ENCODE measurements at places on chromosomes 7 and 10.
A peak's percentile ranks its signal among the peaks of the same experiment; 100 is the strongest.

- no peaks in the 10 kb centered on the region for H3K27me3 ChIP-seq
- H3K27ac ChIP-seq = no peak overlapping the region
- peaks cover 59% of the 10 kb centered on the region for H3K4me1 ChIP-seq
- no peak for DNase-seq
- H3K36me3 ChIP-seq = peaks cover 16% of the 10 kb centered on the region
- H3K4me3 ChIP-seq = no peak overlapping the region
Observed at GRCh38 chr7:96701258-96701657, 8.4 kb downstream of the SEM1 start.

DNA sequence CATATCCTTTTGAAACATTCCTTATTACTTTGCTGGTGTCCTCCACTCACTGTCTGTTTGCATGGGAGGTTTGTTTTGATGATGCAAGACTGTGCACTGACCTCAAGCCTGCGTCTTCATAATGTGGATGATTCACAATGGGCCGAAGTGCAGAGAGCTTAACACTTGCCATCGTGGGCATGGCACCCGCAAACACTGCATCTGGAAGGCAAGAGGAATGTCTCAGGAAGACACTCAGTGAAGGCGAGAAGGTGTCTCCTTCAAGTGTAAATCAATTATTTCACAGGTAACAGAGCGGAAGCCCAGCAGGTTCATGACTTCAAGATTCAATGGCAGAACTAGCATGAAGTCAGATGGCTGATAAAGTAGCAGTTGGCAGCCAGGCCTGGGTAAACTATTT, 98.1 kb downstream of the DPY19L1 start:
- no peak overlapping the region for H3K4me3 ChIP-seq
- no peaks in the 10 kb centered on the region for H3K4me1 ChIP-seq
- no peak for DNase-seq
- no peak overlapping the region for H3K27ac ChIP-seq
- H3K36me3 ChIP-seq = peaks cover 14% of the 10 kb centered on the region
- H3K27me3 ChIP-seq = no peaks in the 10 kb centered on the region

GRCh38 chr7:22316914-22317313, 40.0 kb downstream of the RAPGEF5 start:
- peaks cover 9% of the 10 kb centered on the region for H3K27me3 ChIP-seq
- H3K4me3 ChIP-seq = no peak overlapping the region
- no peaks in the 10 kb centered on the region for H3K36me3 ChIP-seq
- no peak overlapping the region for H3K27ac ChIP-seq
- no peaks in the 10 kb centered on the region for H3K4me1 ChIP-seq

GRCh38 chr7:74193054-74193453, 16.8 kb upstream of the LAT2 start:
- DNase-seq = no peak
- peak overlapping the region; percentile 38 for H3K27ac ChIP-seq
- peaks cover 97% of the 10 kb centered on the region for H3K36me3 ChIP-seq
- peaks cover 17% of the 10 kb centered on the region for H3K4me1 ChIP-seq

- H3K4me3 ChIP-seq = peak overlapping the region; percentile 92
- H3K27ac ChIP-seq = no peak overlapping the region
- H3K27me3 ChIP-seq = no peaks in the 10 kb centered on the region
- no peak for DNase-seq
Observed at GRCh38 chr10:63628526-63629362, 107.5 kb downstream of the REEP3 start.

All from effector memory CD8-positive, alpha-beta T cell (primary cell).